ENCODE measurements at places on chromosomes 6 and 20.

DNA sequence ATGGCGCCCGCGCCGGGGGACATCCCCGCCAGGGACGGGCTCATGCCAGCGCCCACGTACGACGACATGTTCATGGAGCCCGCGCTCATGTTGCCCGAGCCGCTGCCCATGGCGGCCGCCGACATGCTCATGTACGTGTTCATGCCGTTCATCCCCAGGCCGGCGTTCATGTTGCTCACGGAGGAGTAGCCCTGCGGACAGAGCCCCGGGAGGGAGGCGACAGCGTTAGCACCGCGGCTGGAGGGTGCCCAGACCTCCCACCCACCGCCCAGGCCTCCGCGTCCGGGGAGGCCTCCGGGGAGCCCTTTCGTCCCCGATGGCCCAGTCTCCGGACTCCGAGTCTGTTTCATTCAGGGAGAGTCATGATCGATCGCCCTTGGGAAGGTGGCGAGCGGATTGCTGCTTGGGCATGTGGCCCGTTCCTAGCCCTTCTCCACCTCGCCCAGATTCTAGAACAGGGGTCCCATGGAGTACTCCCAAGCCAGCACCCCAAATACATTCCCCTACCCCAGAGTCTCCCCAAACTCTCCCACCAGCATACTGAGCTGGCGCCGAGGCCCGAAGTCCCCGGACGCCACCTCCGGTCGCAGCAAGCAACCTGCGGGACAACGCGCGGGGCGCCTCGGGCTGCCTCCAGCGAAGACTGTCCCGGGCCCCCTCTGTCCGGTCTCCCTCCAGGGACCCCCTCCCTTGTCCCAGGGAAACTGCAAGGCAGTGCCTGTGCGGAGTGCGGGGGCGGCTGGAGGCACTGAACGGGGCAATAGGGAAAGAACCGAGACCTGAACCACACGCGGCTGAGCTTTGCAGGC is 1.2 kb downstream of the FOXA2 start:
- DNase-seq: no peak

DNA sequence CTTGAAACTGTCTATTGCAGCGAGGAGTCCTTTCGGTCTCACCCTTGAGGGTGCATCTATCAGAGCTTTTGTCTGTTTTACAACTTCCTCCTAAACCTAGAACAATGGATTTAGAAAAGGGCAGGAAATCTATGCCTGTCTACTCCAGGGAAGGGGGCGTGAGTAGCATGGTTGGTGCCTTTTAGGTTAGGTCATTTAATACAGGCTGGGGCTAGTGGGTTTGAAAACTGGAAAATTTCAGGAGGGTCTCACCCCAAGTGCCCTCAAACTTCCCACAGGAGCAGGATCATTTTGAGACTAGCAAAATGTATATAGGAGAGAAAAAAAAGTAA is 33.5 kb upstream of the BMP6 start:
- DNase-seq: no peak

GRCh38 chr20:49280463-49281058 is 2.7 kb upstream of the ZNFX1 start:
- DNase-seq: no peak

- DNase-seq: no peak
Observed at GRCh38 chr6:154653385-154653784, 79.8 kb upstream of the SCAF8 start.

DNA sequence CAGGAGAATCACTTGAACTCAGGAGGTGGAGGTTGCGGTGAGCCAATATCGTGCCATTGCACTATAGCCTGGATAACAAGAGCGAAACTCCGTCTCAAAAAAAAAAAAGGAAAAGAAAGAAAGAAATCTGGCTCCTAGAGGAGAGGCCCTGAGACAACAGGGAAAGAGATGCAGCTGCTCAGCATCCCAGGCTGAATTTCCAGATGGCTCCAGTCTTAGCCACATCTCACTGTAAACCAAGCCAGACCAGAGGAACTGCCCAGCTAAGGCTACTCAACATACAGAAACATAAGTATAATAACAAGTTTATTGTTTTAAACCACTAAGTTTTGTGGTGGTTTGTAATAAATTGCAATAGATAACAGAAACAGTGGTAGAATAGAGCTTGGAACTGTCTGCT is 38.5 kb upstream of the TASP1 start:
- no peak for DNase-seq

- DNase-seq: no peak
Observed at GRCh38 chr6:3750317-3751076, 1.0 kb downstream of the PXDC1 start.

GRCh38 chr6:116404696-116405095 is 33.9 kb downstream of the DSE start:
- no peak for DNase-seq

DNA sequence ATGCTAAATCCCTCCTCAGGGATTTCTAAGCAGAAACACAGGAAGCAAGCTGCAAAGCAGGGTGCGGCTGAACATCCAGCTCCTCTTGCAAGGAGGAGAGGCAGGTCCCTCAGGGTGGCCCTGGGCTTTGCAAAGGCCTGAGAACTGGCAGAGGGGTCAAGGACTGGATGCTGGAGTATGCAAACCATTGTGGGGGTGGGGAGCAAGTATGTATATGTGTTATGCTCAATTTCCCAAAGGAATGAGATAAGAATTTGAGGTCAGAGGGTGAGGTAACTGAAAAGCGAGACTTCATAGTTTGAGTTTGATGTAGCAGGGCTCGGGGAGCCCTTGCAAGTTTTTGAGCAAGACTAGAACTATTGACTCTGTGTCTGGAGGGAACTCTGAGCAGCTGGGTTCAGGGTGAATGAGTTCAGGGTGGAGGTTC is 11.2 kb downstream of the SLC22A2 start:
- no peak for DNase-seq

DNA sequence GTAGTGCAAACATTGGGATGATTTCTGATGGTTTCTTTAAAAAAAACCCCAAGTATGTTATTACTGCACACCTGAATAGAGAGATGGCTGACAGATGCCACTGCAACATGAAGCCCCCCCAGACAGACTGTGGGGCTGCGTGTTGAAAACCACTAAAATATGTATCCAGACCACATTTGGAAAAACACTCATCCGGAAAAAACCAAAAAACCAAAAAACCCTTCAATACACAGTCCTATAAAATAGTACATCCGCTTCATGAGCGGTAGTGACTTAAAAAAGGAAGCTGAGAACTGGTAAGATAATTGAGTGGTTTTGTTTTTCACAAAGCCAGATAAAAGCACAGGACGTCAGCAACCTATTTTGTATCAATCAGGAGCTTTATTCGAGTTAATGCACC is 47.1 kb upstream of the EDN3 start:
- DNase-seq: no peak

DNA sequence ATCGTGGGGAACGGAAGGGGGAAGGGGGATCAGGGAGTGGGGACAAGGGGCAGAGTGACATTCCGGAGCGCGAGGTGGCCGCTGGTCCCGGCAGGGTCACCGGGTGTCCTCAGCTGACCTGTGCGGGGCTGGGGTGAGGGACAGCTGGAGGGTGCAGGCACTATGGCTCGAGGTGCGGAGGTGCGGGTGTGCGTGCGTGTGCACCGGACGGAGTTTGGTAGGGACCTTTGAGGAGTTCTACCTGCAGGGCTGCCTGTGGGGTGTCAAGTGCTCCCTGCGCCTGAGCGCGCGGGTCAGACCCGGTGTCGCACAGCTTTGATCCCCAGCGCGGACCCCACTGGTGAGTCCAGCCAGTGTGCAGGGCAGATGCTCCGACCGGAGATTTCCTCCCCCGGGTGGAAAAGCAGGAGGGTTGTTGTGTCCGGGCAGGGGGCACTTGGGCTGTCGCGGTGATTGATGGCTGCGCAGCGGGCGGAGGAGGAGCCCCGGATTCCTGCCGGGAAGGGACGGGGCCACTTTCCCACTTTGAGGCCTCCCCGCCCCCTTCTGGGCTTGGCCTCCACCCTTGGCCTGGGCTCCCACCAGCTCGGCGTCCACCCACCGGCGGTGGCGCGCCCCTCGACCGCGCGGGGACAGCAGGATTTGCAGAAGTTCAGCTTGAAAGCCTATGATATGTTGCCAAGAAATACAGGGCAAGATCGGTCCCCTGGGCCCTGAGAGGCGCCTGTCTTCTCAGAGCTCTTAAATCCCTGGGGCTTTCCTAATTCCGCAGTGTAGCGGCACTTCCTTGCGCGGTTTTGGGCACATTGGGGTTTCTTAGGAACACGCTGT is 658 bp downstream of the RIN2 start:
- DNase-seq: no peak

DNA sequence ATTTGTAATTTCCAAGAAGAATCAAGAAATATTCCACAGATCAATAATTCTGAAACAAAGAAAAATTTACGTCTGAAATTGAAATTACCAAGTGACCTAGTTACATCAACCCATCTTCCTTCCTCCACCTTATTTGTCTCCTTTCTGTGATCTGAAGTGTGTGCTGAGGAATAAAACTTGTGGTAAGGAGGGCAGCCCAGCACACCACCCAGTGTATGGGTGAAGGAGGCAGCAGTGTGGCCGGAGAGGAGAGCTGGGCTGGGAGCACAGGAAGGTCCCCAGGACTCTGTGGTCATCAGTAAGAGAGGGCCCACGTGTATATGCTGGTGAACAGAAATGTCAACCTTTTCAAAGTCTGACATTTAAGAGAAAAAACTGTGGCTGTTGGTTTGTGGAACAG is 11.3 kb upstream of the CCR6 start:
- DNase-seq: no peak

- DNase-seq: no peak
Observed at GRCh38 chr20:62590309-62591121, 51.8 kb upstream of the SLCO4A1 start.

DNA sequence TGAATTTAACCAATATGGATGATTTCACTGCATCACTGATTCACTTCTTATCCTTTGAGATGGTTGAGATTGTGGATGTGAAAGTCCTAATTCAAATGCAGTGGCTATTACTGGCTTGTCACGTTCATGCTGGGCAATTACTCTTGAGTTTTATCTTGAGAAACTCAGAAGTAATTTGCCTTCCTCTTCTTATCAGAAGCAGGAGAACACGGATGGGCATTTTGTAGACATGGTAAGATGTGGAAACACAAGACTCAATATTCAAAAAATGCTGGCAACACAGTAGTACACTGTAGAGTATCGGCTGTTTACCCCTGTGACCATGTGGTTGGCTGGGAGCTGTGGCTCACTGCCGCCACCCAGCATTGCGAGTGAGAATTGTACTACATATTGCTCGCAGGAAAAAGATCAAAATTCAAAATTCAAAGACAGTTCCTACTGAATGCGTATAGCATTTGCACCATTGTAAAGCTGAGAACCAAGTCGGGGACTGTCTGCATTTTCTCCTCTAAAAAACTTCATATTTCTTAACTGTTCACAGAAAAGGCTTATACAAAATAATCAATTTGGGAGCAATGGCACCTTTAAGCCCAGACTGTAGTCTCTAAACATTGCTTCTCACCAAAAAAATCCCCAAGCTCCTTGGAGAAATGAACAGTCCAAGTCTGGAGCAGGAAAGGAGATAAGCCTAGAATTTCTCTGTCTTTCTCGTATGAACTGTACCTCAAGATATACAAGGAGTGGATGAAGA is 61.9 kb upstream of the ELOVL5 start:
- DNase-seq: peak; percentile 42

GRCh38 chr20:42093542-42094440 is 475.6 kb upstream of the CHD6 start:
- DNase-seq: no peak

- DNase-seq: no peak
Observed at GRCh38 chr20:52103913-52104545, 87.5 kb downstream of the ZFP64 start.
